NCI-H1417 (cell line): ENCODE measurements at places on chromosomes 1 and 21.

GRCh38 chr1:89990976-89991831 is 3.7 kb upstream of the ZNF326 start:
- no peak for DNase-seq

GRCh38 chr21:14688412-14688811 is 142.3 kb upstream of the SAMSN1 start:
- no peak for DNase-seq

DNA sequence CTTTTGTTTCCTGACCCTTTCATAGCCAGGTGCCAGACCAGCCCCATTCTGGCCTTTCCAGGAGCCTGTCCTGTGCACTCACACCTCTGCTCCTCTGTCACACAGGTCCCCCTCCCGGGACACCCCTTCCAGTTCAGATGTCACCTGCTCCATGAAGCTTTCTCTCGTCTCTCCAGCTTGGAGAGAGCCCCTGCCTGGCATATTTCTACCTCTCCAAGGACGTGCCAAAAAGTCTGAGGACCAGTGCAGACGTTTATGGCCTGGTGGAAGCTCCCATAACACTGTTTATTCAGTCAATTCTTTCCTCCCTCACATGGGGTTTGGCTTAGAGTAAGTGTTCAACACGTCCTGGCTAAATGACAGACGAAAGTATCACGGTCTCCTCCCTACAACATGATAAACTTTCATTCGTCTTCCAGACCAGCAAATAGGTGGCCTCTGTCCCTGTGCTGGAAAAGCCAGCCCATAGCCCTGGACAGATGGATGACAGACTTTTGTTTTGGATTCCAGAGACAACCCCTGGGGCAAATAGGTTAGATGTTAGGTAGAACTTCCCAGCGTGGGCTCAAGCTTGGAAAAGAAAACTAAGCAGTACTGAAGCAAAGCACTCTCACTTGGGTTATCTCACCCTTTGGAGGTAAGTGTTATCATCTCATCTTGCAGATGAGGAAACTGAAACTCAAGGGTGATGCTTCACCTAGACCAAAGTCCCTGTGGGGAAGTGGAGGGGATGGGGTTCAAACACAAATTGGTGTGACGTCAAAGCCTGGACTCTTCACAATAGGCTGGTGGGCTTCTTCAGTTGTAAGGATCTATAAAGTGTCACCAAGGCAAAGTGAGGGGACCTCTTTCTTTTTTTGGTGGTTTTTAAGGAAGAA is 52.9 kb upstream of the ECE1 start:
- DNase-seq: no peak

GRCh38 chr1:11068600-11069473 is 9.0 kb upstream of the SRM start:
- no peak for DNase-seq

DNA sequence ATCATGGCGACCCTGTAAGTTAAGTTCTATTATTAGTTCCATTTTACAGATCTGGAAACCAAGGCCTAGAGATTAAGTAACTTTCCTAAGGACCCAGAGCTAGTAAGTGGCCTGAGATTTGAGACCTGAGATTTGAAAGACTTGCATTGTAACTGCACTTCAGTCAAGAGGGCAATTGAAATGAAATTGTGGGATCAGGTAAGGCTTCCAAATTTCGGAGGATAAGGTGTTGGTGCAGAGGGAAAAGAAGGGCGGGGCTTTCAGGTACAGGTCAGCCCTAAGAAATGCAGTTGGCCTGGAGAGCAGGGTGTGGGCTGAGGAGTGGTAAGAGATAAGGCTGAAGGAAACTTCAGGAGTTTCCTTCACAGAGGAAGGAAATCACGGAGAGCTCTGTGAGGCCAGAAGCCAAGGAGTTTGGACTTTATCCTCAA is 51.1 kb downstream of the SLC16A1 start:
- DNase-seq: no peak

- DNase-seq: no peak
Observed at GRCh38 chr1:24564695-24565094, 8.8 kb downstream of the NCMAP start.

DNA sequence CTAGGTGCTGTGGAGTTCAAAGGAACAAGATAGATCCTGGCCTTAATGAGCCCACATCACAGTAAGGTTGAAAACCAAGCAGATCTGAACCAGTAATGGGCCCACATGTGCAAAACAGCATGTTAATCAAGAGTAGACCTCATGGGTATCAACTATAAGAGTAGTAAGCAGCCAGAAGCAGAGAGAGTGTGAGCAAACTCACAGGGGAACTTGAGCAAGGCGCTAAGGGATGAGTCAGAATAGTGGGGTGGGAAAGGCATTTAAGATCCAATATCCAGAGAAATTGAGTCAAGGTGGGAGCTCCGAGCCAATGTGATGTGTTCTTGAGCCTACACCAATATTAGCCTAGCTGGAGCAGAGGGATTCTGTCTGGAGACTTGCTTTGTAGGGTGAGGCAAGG is 52.4 kb upstream of the GJA5 start:
- DNase-seq: no peak

DNA sequence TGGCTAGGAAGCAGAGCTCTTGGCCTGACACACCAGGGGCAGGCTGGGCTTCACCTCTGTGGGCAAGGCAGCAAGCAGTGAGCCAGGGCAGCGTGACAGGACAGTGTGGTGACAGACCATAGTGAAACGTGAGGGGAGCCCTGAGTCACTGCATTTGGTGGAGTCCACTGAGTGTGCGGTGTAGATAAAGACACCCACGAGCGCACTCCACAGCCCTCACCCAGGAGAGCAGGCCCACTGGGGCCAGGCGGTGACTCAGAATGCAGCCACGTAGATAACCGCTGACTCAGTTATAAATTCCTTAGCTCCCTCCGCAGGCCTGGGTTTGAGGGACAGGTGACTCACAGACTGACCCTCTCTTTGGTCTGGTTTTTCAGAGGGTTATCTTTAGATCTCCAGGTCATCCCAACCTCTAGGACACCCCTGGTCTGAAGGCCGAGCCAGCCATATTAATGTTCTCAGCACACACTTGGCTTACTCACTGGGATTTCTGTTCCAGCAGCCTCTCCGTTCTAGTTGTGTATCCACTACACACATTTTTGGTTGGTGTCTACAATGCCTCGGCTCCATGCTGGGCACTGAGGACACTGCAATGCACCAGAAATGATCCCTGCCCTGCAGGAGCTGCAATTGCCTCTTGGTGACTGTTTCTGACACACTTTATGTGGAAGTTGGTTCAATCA is 90.2 kb upstream of the TSPAN2 start:
- no peak for DNase-seq

DNA sequence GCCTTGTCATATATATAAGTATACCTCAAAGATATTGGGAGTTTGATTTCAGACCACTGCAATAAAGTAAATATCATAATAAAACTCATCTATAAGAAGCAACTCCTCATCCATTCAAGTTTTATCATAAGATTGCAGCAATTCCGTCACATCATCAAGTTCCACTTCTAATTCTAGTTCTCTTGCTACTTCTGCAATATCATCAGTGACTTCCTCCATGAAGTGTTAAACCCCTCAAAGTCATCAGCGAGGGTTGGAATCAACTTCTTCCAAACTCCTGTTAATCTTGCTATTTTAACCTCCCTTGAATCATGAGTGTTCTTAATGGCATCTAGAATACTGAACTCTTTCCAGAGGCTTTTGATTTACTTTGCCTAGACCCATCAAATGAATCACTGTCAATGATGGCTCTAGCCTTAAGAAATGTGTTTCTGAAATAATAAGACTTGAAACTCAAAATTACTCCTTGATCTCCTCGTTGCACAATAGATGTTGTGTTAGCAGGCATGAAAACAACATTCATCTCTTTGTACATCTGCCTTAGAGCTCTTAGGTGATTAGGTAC is 88.3 kb downstream of the RPE65 start:
- no peak for DNase-seq

DNA sequence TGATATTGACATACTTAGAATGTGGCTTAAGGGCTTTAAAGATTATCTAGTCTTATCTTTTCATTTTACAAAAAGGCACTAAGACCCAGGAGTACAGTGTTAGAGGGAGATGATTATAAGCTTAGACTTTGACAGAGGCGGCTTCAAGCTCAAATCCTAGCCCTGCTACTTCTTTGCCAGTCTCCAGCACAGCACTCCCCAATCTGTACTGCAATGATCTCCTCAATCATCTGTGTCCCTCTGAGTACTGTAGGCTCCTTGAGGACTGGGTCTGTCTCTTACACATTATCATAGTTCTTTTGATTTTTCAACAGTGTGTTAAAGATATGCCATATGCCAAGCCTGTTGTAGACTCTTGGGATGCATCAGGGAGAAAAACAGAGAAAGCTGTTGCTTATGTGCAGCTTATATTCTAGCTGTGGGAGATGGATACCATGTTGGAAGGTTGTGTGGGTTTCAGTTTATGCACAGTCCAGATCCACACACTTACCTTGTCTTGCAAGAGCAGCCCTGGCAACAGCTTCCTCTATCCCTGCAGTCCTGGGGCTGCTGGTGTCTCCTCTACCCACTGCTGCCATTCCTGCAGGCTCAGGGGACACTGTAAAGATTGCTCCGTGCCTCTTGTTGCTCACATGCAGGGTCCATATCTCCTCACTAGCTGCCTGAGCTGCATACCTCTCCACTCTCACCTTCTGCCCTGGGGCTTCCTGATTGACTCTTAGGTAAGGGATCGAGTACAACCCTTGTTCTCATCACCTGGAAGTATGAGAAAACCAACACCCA is 103.9 kb upstream of the TSPAN2 start:
- no peak for DNase-seq

GRCh38 chr1:23522244-23522982 is 8.6 kb downstream of the E2F2 start:
- no peak for DNase-seq

GRCh38 chr21:45140346-45140940 is 66.1 kb downstream of the ADARB1 start:
- DNase-seq: peak; percentile 67

- peak; percentile 63 for DNase-seq
Observed at GRCh38 chr1:230310381-230311163, 115.6 kb downstream of the PGBD5 start.

- DNase-seq: no peak
Observed at GRCh38 chr1:161330346-161330745, 16.2 kb downstream of the SDHC start.

GRCh38 chr1:91712981-91713841 is 172.7 kb downstream of the TGFBR3 start:
- no peak for DNase-seq

- DNase-seq: no peak
Observed at GRCh38 chr1:183092350-183092749, 69.1 kb downstream of the LAMC1 start.

DNA sequence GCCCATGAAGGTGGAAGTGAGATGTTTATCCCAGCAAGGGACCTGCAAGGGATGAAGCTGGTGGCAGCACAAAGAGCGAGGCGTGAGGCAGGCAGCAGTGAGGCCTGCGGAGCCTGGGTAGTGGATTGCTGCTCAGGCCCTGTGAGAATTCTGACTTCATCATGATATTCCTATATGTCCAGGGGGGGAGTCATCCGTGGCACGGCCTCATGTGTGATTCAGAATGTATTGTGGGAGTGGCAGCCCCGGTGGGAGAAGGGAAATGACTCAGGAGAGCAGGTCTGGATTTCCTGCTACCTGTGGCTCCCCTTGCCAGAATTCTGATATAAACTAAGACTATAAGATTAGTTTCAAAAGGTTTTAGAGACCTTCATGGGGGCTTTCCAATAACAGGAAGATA is 240.9 kb downstream of the CAMTA1 start:
- no peak for DNase-seq

GRCh38 chr1:186283374-186283773 is 91.7 kb downstream of the TPR start:
- no peak for DNase-seq

GRCh38 chr1:51175278-51175677 is 60.8 kb upstream of the RNF11 start:
- no peak for DNase-seq

- DNase-seq: no peak
Observed at GRCh38 chr1:51726051-51726450, 109.2 kb downstream of the OSBPL9 start.

DNA sequence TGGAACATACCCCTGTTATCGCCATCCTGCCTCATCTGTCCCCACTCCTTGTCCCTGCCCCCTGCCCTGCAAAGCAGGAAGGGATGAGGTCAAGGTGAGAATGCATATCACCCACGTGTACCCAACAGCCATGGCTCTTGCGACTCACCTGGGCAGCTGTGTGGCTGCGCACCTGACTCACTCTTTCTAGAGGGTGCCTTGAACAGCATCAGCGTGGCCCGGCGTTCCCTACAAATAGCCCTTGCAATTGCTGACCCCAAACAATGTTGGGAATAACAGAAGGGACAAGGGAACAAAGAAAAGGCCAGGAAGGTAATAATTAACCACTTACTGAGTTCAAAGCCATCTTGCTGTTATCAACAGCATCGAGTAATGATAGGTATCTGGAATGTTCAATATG is 10.2 kb downstream of the TMPRSS2 start:
- DNase-seq: no peak

DNA sequence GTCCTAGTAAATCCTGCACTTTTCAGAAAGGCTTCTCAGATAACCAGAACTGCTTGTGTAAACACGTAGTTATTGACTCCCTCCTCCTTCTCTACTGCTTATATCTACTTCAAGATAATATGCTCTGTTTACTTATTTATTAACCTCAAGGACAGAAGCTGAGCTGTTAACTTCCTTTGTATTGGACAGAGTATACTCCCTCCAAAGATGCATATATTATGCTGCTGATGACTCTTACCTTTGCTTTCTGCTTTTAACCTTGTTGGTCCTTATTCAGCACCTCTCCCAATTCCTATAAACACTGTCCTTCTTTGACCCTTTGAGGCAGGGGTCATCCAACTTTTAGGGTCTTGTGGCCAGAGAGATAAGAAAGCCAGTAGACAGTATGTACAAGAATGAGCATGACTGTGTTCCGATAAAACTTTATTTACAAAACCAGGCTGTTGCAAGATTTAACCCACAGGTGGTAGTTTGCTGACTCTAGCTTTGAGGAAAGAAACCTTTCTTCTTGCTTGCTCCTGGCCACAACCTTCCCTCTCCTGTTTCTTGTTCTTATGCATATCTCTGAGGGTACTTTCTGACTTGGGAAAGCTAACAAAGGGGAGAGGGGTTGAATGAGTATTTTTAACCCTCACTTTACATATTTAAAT is 4.9 kb downstream of the TPM3 start:
- peak; percentile 61 for DNase-seq

- no peak for DNase-seq
Observed at GRCh38 chr1:186925881-186926669, 97.3 kb downstream of the PLA2G4A start.

DNA sequence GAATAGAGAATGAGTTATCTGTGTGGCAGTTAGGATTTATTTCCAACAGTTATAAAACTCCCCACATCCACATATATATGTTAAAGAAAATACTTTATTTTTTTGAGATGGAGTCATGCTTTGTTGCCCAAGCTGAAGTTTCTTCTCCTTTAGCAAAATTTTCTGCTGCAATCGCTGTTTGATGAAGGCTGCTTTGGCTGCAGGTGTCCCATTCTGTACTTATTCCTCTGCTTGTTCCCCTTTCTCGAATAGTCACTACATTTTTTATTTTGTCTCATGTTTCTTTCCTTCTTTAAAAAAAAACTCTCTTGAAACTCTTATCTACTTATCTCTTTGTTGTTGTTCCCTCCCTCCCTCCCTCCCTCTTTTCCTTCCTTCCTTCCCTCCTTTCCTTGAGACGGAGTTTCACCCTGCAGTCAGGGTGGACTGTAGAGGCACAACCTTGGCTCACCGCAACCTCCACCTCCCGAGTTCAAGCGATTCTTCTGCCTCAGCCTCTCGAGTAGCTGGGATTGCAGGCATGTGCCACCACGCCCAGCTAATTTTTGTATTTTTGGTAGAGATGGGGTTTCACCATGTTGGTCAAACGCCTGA is 10.6 kb downstream of the OR2W3 start:
- no peak for DNase-seq
